ENCODE measurements at places on chromosomes 7 and 10. TPM values are rescaled to one million over a fixed set of nuclear protein-coding genes. Genes with fewer than 3 reads are reported as not detected.

Gene OPN1SW
- not detected for total RNA-seq

Gene SEMA3E
- total RNA-seq, result 1.1 TPM

Gene LRRN3
- 1.7 TPM for total RNA-seq

Gene GPR37
- total RNA-seq, result 6.6 TPM

Gene NET1
- 97.5 TPM for total RNA-seq

Gene MYH16
- not detected for total RNA-seq

Gene COL13A1
- 0.43 TPM for total RNA-seq

Gene OR13A1
- total RNA-seq, result 0.38 TPM

Gene BNIP3
- total RNA-seq, result 32.4 TPM

Gene GOLGA7B
- 1.1 TPM for total RNA-seq

Gene CYP26C1
- total RNA-seq, result 0.29 TPM

Gene SCIN
- 0.47 TPM for total RNA-seq
